ENCODE measurements at places on chromosomes 16 and 17.

- no peak for DNase-seq
Measured at GRCh38 chr17:7882629-7883028, 6.0 kb upstream of the CHD3 start.

DNA sequence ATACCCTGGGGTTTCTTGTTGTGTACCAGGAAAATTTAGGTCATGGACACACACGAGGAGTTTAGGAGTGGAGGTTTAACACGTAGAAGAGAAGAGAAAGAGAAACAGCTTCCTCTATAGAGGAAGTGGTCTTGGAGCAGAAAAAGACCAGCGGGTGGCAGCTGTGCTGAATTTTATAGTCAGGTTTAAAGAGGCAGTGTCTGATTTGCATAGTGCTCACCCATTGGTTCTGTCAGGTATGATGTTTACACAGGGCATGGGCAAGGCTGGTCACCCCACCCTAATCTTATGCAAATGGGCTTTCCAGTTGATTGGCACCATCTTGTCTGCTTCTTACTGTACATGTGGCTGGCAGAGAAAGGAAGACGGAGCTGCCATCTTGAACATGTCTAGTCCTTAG lies 309.0 kb downstream of the CDH13 start:
- no peak for DNase-seq

- DNase-seq = no peak
Measured at GRCh38 chr16:10308305-10309193, 77.3 kb upstream of the ATF7IP2 start.

GRCh38 chr17:58282442-58282841 lies 1.7 kb upstream of the MPO start:
- DNase-seq = no peak

- DNase-seq = no peak
Measured at GRCh38 chr16:22787466-22788192, 26.3 kb upstream of the HS3ST2 start.

DNA sequence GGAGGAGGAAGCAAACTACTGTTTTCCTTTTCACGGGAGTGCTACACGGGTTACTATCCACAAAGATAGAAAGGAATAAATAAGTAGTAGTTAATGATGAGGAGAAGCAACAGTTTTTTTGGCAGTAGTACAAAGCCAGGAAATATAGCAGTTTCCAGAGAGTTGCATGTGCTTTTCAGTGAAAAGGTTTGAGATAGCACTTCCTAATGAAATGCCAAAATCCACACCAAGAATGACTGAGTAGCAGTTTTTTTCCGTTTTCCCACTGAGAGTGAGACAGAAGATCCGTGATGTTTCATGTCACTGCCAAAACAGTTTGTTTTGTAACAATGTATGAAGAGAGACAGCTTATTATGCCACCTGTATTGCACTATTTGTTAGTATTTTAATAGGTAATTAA lies 129.1 kb downstream of the STX8 start:
- no peak for DNase-seq

- no peak for DNase-seq
Measured at GRCh38 chr17:71460943-71461342, 659.9 kb upstream of the SOX9 start.

- no peak for DNase-seq
Measured at GRCh38 chr16:84811529-84811928, 8.3 kb upstream of the CRISPLD2 start.

- peak; percentile 65 for DNase-seq
Measured at GRCh38 chr16:2009791-2010510, at the start of gene ZNF598. TSS of gene ZNF598 (minus strand) at chr16:2009821.

DNA sequence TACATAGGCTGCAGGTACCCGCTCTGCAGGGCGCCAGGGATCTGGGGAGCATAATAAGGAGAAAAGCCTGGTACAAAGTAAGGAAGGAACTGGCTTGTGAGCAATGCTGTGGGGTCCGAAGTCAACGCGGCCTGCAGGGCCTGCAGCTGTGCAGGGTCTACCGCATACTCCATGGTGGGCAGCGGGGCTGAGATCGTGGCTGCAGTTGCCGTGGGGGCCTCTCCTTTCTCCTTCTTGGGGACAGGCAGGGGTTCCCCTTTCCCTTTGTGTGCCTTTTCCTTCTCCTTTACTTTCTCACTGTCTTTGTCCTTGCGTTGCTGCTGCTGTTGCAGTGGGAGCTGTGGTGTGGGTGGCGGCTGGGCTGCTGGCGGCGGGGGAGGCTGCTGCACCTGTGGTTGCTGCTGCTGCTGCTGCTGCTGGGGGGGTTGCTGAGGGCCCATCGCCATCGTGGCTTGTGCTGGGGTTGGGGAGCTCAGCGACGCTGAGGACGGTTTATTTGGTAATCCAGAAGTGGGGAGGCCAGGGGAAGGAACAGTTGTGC lies 259.6 kb downstream of the ZFHX3 start:
- DNase-seq = no peak

DNA sequence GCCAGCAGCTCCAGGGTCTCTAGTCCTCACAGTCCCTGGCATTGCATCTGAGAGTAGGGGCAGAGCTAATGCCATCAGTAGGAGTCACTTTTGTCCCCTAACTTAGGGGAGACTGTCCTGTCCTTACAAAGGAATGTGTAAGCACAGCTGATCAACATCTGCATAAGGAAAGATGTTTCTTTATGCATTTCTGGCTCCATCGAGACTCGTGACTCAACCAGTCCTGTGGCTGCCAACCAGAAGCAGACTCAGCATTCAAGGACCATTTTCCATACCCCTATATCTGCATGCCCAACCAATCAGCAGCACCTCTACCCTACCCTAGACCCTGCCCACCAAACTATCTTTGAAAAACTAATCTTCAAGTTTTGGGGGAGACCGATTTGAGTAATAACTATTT lies 8.2 kb upstream of the MPP2 start:
- no peak for DNase-seq

DNA sequence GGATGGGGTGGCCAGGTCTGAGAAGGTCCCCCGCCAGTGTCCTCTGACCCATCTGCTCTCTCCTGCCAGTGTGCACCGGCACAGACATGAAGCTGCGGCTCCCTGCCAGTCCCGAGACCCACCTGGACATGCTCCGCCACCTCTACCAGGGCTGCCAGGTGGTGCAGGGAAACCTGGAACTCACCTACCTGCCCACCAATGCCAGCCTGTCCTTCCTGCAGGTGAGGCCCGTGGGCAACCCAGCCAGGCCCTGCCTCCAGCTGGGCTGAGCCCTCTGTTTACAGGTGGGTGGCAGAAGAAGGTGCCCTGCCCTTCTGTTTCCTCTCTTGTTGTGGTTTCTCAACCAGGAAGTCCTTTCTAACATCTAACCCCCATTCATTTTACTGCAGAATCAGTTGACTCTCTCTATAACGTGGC lies 7.1 kb downstream of the ERBB2 start:
- DNase-seq = no peak

- DNase-seq = no peak
Measured at GRCh38 chr16:67989322-67990017, 9.2 kb upstream of the DPEP3 start.

DNA sequence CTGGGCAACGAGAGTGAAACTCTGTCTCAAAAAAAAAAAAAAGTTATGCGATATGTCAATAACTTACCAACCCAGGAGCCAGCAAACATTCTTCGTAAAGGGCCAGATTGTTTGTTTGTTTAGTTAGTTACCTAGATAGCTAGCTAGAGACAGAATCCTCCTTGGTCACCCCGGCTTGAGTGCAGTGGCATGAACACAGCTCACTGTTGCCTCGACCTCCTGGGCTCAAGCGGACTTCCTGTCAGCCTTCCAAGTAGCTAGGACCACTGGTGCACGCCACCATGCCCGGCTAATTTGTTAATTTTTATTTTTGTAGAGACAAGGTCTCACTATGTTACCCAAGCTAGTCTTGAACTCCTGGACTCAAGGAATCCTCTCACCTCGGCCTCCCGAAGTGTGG lies 113.0 kb downstream of the LITAF start:
- DNase-seq = no peak

DNA sequence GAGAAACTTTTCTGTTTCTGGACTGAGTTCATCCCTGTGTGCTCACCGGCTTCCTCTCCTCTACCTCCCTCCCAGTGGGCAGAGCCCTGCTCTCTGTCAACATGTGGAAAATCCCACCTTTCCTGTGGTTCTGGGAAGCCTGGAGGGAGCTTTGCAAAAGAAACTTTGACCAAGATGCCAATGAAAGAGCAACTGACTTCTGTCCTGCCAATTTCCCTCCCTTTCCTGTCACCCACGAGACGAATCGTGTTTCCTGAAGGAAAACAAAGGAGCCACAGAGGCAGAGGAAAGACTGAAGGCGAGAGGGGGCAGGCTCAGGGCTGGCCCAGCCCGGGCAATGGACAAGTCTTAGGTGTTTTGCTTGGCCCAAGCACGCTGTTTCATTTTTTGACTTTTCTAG lies 82.8 kb downstream of the PLCG2 start:
- DNase-seq = no peak

All from activated CD4-positive, alpha-beta T cell treated with anti-CD3 and anti-CD28 coated beads, Interleukin-2, amount 50 U/mL, for 24 hours (primary cell).